HL-60 (cell line): ENCODE measurements at places on chromosomes 2 and 18.

GRCh38 chr2:209086761-209087160 lies 337.1 kb upstream of the MAP2 start:
- DNase-seq: no peak

GRCh38 chr2:36697424-36698066 lies 1.0 kb downstream of the VIT start:
- DNase-seq: peak; percentile 68

DNA sequence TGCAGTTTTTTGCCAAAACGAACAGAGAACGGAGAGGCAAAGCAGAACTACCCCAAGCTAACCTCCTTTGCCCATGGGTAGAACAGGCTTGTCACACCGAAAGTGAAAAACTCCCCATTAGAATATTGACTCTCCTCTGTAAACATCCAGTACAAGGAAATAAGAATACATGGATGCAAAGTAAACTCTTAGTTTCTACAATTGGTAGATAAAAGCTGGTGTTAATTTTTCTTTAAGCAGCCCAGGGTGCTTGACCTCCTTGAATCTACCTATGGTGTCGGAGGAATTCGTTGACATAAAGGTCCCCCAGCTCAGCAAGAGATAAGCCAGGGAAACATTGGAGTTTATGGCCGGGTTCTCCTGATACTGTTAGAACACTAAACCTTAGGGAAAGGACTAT lies 48.4 kb upstream of the DSG1 start:
- no peak for DNase-seq

- no peak for DNase-seq
These were observed 440.7 kb downstream of the THSD7B start for GRCh38 chr2:137206069-137206468.

- no peak for DNase-seq
These were observed 368.0 kb upstream of the RAB6C start for GRCh38 chr2:129611471-129611870.

DNA sequence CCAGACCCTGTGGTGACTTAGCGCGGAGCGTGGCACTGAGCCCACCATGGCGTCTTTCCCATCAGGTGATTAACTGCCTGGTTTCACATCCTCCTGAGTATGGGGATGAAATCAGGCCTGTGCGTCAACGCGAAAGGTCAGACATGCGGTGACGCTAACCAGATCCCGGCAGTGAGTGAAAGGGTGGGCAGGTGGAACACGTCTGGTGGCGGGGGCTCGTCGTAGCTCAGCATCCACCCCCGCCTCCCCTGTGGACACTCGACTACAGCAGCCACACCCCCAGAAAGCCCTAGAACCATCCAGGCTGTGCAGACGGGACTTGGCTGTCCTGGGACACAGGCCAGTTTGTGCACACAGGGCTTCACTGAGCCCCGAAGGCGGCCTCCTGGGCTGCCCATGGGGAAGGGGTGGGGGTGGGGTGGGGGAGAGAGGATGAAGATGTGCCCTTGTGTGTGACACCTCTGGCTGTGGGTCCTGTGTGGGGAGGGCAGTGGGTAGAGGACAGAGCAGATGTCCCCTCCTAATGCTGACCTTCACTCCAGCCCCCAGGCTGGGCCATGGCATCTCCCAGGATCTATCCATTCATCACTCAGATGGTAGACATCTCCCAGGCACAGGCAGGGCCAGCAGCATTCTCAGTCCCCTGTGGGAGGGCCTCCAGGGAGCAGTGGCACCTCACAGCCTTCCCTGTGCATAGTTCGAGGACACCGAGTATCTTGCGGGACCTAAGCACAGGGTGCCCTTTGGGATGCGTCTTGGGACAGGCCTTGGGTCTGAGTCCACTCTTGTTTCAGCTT lies 27.5 kb downstream of the RAMP1 start:
- DNase-seq: no peak

GRCh38 chr18:28485210-28485801 lies 308.4 kb upstream of the CDH2 start:
- DNase-seq: no peak

- no peak for DNase-seq
These were observed 43.3 kb downstream of the FBXO11 start for GRCh38 chr2:47862949-47863348.

- DNase-seq: peak; percentile 44
These were observed 19.6 kb upstream of the KIF3C start for GRCh38 chr2:26001743-26002351.

- no peak for DNase-seq
These were observed 111.4 kb downstream of the SPP2 start for GRCh38 chr2:234161932-234162331.

DNA sequence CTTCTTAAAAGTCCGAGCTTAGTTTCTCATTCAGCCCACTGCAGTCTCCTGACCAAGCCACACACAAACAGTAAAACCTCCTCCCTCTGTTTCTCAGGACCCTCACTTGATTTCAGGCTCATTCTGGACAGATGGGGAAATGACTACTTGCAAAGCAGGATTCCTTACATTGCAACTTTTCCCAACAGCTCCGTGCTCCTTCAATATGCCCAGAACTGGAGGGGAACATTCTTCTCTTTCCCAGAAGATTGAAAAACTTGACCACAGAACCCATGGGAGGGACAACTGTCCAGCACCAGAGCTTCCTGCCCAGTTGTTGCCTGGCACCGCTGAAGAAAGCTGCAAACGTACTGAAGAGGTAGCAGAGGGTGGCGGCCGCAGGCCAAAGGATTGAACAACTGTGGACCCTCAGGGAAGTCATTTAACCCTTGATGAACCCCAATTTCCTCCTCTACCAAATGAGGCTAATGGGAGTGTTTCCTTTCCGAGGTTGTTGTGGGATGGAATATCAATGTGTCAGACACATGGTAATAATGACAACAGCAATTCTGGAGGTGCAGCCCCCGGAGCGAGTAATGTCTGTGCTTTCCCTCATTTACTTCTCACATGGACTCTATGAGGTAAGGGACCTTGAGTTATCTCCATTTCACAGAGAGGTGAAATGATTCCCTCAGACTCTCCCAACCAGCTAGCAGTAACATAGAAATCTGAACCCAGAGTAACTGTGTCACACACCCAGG lies 25.0 kb downstream of the BCL11A start:
- no peak for DNase-seq

DNA sequence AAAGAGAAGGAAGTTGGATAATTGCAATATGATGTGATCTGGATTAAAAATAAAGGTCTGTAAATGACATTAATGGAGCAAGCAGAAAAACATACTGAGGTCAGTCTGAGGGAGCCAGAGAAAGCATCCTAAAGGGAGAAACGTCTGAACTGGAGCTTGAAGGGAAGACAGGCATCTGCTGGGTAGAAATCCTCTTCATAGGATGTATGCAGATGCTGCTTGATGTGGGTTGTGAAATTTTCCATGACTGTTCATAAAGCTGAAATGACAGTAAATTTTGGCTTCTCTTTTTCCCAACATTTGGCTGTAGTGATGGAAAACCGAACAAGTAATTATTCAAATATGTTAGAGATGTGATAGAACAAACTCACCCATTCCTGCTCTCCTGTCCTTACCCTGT lies 287.6 kb downstream of the CAMKMT start:
- DNase-seq: no peak

DNA sequence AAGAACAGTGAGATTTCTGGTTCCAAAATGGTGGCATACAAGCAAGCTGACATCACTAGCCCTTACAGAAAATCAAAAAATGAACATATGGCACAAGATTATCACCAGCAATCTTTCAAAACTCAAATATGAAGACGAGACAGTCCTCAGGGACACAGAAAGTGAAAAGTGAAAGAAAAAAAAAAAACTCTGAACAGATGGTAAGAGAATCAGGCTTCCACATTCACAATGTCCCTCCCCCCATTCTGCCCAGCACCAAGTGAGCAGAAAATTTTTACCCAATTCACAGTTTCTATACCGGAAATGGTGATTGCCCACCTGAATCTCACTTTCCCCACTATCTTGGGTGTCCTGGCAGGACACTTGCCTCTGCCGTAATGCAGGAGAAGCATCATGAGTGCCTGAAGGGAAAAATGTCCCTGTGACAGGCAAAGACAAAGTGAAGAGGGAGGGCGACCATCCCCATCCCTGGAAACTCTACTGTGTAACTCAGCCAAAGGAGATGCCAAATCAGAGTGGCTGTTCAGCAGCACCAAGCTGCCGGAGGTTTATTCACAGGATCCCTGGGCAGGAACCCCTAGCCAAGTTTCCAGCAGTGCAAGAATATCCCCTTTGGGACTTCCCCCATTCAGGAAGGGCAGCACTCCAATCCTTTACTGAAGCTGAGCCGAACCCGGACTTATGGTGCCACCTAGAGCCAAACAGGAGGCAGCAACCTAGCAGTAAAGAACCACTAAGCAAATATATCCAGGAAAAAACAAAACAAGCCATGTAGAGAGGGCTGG lies 312.2 kb downstream of the LRATD1 start:
- peak; percentile 24 for DNase-seq

GRCh38 chr2:157322432-157322831 lies 3.2 kb downstream of the ERMN start:
- DNase-seq: no peak

- DNase-seq: no peak
These were observed 328.4 kb downstream of the CDH7 start for GRCh38 chr18:66078925-66079800.

GRCh38 chr2:110735366-110735765 lies 3.0 kb downstream of the ACOXL start:
- no peak for DNase-seq

GRCh38 chr2:156057647-156058046 lies 274.9 kb downstream of the NR4A2 start:
- DNase-seq: no peak

DNA sequence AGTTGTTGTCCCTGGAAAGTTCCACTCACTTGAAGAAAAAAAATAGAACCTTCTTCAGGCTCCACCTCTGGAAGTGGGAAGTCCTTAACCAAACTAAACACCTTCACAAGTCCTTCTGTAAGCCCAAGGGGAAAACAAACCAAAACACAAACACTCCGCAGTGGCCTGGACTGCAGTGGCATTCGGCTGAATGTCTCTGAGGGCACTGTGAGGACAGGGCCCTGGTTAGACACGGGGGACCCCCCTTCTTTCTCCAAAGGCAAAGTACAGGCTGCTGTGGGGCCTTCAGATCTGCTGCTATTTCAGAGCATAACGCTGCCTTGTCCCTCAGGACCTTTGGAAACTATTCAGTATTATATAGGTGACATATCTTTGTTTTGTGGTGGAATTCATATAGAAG lies 28.1 kb downstream of the FOSL2 start:
- no peak for DNase-seq

DNA sequence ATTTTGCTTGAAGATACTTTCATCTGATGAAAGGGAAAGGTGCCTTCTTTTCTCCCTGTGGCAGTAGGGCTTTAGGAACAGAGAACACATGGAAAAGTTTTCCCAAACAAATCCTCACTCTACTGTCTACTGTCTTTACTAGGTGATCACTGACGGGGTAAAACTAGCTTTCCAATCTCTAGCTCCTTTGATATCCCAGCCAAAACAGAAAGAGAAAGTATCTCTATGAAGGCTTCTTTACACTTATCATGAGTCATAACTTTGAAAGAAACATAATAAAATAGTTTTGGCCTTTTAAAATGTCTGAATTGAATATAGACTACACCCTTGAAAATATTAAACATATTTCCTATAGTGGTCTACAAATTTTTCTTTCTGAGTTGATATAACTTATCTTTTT lies 214.5 kb downstream of the DSEL start:
- DNase-seq: no peak

DNA sequence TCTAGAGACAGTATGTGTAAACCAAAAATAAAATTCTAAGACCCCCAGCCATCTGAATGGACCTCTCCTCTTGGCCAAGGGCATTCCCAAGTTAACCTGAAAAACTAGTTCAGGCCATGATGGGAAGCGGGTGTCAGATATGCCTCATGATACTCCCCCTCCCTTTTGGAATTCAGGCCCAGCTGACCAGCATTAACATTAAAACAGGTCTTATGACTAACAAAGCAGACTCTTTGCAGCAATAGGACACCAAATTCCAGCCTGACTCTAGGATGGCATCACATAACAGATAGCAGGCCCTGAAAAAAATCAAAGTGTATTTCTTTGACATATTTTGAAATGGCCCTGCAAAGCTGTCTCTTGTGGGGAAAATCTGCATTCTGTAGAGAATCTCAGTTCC lies 73.3 kb upstream of the L3MBTL4 start:
- DNase-seq: no peak

- no peak for DNase-seq
These were observed 104.8 kb downstream of the MYO1B start for GRCh38 chr2:191349990-191350389.

GRCh38 chr2:143633419-143633818 lies 504.2 kb downstream of the ARHGAP15 start:
- DNase-seq: no peak

GRCh38 chr18:58527952-58528287 lies 101.0 kb downstream of the ALPK2 start:
- no peak for DNase-seq

DNA sequence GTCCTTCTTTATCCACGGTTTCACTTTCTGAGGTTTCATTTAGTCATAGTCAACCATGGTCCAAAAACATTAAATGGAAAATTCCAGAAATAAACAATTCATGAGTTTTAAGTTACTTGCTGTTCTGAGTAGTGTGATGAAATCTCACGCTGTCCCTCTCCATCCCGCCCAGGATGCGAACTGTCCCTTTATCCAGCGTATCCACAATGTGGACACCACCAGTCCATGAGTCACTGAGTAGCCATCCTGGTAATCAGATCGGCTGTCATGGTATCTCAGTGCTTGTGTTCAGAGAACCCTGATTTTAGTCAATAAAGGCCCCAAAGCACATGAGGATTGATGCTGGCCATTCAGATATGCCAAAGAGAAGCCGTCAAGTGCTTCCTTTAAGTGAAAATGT lies 3.7 kb downstream of the SP140L start:
- DNase-seq: no peak

GRCh38 chr2:138202762-138203161 lies 238.5 kb downstream of the HNMT start:
- no peak for DNase-seq
